Ammon's horn (tissue), 1 donor: ENCODE measurements at places on chromosomes 1 and 21.

GRCh38 chr1:12069623-12070244 lies 6.6 kb downstream of the TNFRSF8 start:
- DNase-seq, result no peak

DNA sequence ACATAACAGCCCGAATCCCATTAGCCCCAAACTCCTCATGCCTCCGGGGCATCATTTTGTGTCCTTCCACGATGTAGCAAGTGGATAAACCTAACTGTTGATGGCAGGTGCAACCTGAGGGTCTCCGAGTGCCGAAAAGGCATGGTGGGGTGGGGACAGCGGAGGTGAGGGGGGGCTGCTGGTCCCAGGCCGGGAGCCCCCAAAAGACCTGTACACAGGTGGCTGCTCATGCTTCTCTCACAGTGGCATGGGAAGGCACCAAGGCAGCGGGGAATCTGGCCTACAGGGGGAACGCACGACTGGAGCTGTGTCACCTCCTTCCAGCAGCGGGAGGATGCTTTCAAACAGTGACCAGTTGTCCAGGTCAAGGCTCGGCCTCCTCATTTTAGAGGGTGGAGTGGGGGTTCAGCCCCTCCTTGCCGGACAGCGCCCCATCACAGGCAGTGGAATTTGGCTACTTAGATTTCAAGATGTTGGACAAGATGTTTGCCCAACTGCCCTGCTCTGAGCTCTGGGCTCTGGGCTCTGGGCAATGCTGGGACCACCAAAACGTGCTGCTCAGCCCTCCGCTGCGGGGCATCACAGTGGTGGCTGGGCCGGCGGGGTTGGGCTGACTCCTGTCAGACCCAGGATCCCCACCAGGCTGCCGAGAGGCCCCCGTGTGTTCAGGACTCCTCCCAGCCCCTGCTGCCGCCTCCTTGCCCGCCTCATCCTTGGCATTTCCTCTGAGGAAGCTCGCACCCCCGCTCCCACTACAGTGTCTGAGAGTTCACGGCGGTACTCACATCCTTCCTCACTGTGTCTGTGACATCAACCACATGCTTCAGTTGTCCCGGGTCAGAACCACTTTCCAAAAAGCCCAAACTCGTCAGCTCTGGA lies 7.6 kb downstream of the DNMT3L start:
- DNase-seq, result no peak

DNA sequence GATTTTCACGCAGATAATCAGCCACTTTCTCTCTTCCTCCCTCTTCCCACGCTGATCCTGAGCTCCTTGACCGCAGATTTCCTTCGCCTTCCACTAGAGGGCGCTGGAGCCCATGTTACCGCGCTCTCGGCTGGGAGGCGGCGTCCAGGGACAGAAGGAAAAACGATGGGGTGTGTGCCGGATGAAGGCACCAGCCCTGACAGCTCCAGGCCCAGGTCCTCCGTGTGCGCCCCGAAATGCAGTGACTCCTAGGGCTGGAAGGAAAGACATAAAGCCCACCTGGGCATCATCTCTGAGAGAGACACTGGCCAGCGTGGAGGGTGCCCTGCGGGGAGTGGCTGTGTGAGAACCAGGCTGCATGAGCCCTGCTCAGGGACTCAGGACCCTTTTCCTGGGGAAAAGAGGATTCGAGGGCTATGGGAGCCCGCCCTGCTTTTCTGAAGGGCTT lies 44.9 kb upstream of the CYP2J2 start:
- DNase-seq, result peak; percentile 86

DNA sequence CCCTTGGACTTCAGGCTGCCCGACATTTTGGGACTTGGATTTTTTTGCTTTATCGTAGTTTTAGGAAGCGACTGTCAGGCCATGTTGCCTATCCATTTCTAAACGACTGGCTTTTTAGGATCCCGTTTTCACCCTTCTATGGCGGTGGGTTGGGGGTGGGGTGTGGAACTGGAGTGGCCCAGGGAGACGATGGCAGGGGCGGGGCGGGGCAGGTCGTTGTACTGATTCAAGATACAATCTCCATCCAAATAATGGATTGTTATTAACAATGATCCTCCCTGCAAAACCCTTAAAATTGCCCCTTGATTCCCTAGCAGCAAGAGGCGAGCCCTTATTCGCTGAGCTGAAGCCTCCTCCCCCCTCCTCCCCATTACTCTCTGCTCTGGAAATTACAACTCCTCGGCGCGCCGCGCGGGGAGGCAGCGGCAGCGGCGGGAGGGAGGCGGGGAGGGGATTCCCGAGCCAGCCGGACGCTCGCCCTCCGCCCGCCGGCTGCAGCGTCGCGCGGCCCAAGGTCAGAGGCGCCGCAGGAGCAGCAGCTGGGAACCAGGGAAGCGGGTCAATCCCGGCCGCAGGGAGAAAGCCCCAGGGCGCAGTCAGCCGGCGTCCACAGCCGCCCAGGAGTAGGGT lies at the start of gene TRIM67:
TSS of gene TRIM67 (plus strand) at position 392 of the 630 bp plus-strand sequence. CDS start 912 bp downstream, outside the sequence.
- peak; percentile 50 for DNase-seq

GRCh38 chr1:2857521-2857920 lies 56.0 kb upstream of the TTC34 start:
- no peak for DNase-seq

GRCh38 chr1:48777219-48777895 lies 666 bp upstream of the BEND5 start:
- DNase-seq, result peak; percentile 12
